ENCODE measurements at places on chromosomes 7 and 10.
A peak's percentile ranks its signal among the peaks of the same experiment; 100 is the strongest.

DNA sequence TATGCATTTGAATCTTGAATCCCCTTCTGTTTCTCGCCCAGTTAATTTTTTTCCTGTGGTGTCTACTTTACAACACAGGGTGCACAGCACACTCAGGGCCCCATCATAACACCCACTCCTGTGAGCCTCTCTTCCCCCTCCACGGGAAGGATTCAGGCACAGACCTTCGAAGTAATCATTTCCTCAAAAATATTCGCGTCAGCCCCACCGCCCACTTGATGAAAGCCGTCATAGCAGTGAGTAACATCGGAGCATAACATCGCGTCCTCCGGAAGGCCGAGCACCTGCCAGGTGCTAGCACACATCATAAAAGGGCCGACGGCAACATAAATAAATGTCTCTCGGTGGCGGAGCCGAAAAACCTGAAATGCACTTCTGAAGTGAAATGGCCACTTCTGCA lies 201.7 kb upstream of the ADARB2 start:
- no peak for DNase-seq

GRCh38 chr10:82515256-82515655 lies 640.3 kb downstream of the NRG3 start:
- no peak for DNase-seq

GRCh38 chr7:139618482-139619366 lies 95.2 kb downstream of the CLEC2L start:
- peak; percentile 15 for DNase-seq

GRCh38 chr7:20030417-20030816 lies 186.8 kb downstream of the MACC1 start:
- DNase-seq: no peak

DNA sequence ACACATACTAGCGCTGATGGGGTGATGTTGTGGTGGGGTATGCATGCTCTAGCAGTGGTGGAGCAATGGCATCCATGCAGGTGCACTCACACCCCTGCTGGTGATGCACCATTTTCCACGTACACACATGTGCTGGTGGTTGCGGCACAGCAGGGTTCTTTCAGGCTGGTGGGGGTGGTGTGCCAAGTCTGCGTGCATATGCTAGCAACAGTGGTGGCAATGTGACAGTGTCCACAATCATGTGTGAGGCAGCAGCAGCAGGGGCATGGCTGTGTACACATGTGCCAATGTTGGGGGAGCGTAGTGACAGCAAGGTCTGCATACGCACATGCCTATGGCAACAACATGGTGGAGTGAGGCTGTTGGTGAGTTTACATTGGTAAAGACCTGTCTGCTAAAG lies 148.1 kb downstream of the ZWINT start:
- DNase-seq: no peak

DNA sequence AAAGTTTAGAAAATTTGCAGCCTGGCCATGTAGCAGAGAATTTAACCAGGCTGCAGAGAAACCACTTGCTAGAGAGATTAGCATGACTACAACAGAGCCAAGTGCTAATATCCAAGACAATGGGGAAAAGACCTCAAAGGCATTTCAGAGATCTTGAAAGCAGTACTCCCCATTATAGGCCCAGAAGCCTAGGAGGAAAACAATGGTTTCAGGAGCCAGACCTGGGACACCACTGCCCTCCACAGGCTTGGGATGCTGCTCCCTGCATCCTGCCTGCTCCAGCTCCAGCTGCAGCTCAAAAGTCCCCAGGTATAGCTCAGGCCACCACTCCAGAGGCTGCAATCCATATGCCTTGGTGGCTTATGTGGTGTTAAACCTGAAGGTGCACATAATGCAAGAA lies 101.5 kb upstream of the TMEM72 start:
- DNase-seq: no peak

GRCh38 chr10:82335831-82336230 lies 460.8 kb downstream of the NRG3 start:
- no peak for DNase-seq

DNA sequence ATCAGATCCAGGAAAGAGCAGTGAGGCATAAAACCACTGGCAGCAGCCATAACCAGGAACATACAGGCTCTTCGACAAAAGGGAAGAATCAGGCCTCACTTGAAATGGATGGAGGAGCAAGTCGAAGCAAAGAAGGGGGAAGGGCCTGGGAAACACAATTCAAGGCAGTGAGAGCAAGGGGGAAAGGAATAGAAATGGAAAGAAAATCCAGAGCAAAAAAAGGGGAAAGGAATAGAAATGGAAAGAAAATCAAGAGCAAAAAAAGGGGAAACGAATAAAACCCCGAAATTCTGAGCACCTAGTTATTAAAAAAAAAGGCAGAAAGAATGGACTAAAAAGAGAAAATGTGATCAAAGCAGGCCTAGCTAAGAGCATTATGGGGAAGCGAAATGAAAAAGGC lies 24.1 kb upstream of the PRKAR2B start:
- no peak for DNase-seq

GRCh38 chr10:86815035-86815617 lies 58.7 kb downstream of the BMPR1A start:
- no peak for DNase-seq

GRCh38 chr7:18119985-18120384 lies 92.3 kb upstream of the PRPS1L1 start:
- DNase-seq: peak; percentile 19

GRCh38 chr10:98170249-98171117 lies 36.0 kb downstream of the R3HCC1L start:
- DNase-seq: no peak

DNA sequence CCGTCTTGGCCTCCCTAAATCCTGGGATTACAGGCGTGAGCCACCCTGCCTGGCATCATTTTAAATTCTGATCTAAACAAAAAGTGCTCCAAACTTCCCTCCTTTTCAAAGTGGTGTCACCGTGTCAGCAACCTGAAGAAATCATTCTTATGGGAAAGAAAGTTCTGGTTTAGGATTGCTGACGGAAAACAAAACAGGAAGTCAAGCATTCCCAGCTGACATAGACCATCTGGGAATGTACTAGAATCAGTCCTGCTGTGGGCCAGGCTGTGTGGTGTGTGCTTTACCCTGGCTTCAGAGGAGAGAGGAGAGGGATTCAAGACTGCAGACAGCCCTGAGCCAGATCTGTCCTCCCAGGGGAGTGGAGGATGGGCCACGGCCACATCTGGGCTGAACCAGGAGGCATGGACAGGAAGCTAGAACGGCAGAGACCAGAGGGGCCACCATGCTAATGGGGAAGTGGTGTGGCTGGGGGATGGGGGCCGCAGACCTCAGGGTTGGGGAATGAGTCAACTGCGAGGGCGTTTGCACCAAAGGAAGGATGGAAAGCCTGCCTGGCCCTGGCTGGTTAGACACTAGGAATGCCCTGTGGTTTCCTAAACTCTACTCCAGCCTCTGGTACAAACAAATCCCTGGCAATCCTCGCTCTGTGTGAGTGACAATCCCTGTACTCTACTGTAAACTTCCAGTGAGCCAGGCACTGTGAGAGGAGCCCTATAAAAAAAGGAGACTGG lies 16.7 kb upstream of the CLIP2 start:
- DNase-seq: peak; percentile 48

GRCh38 chr7:33061282-33061937 lies 1.2 kb downstream of the NT5C3A start:
- no peak for DNase-seq

- DNase-seq: peak; percentile 57
These were observed 112.7 kb downstream of the ICA1 start for GRCh38 chr7:8149222-8149621.

DNA sequence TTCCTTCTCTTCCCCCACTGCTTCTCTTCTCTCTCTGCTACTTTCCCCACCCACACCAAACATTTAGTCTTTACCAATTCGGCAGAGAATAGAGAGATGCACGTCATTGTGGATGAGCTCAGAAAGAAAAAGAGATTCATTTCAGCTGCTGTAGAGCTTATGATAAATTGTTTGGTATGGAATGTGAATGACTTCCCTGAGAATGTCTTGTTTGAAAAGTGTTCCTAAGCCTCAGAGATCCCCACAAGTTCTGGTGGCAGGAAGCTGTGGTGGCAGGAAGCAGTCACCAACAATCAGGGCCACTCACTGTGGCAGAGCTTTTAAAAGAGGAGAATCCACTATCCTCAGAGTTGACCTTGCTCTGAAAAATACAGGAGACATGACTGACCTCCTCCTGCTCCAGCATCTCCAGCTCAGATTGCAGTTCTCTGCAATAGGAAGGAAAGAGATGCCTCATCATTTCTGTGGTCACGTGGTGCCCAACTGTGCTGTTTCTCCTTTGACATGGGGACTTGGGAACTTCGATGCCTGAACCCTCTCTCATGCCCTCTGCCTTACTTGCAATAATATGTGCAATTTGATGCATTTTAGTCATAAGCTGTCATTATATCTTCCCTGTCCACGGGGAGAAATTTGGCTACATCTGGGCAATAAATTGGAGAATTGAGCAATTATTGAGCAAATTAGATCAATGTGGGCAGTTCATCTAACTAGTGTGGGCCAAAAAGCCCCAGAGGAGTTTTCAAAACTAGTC lies 76.5 kb downstream of the BMPER start:
- no peak for DNase-seq

GRCh38 chr10:6095810-6096570 lies 7.2 kb downstream of the RBM17 start:
- no peak for DNase-seq

Data from foreskin melanocyte (primary cell).